NCI-H2107 (cell line): ENCODE measurements at places on chromosomes 2 and 18.

GRCh38 chr18:21538230-21538629 lies 62.3 kb downstream of the ESCO1 start:
- no peak for DNase-seq

DNA sequence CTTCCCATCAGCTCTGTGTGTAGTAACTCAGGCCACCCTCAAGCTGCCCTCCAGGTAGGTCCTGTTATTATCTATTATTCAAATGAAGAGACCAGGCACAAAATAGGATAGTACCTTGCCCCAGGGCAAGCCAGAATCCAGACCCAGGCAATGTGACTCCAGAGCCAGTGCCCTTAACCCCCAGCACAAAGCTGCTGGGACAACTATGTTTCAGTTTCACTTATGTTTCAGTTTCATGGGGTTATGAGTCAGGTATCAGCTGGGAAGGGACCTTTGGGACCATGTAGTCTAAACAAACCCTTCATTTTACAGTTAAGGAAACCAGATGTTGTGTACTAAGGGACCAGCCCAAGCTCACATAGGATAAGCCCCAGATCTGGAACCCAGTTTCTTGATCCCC lies 10.0 kb downstream of the HK2 start:
- DNase-seq, result no peak

GRCh38 chr18:53360501-53361443 lies 863.7 kb downstream of the MBD2 start:
- DNase-seq, result no peak

GRCh38 chr2:201347138-201347537 lies 10.0 kb downstream of the FLACC1 start:
- no peak for DNase-seq
